ENCODE measurements at places on chromosomes 6 and 20.
A peak's percentile ranks its signal among the peaks of the same experiment; 100 is the strongest.

DNA sequence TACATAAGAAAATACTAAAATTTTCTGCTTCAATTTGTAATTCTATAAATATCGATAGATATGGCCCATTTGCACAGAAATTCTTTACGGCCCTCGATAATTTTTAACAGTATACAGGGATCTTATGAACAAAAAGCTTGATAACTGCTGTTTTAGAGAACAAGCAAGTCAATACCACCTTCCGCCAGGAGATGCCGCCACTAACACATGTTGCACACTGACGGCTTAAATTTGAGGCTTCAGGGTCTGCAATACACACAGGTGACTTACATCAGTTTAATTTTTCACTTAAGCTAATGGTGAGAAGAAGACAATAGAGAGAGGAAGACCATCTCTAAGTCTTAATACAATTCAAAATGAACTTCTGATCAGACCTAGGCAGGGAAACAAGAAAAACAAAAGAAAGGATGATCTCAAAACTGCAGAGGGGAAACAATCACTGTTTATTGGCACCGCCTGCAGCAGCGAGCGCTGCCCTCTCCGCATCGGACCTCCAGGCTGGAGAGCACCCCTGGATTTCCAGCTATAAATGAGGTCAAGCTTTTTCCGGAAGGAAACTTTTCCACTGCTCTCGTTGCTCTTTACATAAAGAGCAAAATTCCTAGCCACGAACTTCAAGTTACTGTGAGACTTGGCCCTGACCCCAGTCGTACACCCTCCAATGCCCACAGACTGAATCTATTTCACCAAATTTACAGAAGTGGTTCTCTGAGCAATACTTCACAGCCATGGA lies 53.9 kb downstream of the OTOR start:
- peak; percentile 33 for DNase-seq

DNA sequence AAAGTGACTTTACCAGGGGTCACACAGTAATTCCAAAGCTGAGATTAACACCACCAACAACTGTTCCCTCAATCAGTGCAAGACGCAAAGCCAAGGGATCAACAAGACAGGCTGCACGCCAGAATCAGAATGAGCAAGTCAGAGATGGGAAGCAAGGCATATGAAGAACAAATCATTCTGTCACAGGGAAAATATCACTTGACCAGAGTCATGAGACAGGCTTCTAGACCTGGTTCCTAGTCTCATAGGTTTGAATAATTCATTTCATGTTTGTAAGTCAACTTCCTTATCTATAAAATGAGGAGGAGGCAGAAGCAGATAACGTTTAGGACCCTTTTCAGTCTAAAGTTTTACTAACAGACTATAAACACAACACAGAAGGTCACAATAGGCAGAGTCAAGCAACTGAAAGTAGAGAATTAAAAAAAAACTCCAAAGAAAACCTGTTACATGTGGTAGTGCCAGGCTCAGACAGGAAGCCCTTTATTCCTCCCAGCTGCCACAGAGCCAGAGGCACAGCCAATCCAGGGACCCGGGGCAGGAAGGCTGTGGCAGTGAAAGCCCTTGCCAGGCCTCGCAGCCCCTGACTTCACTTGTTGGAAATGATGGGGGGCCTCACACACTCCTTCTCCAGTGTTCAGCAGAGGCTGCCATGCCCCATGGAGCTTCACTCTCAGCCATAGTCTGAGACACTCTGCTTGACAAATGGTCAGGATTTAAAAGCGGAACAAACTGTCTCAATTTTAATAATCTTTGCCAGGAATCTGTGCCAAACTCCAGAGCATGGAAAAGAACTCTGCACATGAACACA lies 29.2 kb upstream of the DST start:
- DNase-seq: no peak

- DNase-seq: no peak
These were observed 39.2 kb downstream of the MYLIP start for GRCh38 chr6:16168121-16168520.

DNA sequence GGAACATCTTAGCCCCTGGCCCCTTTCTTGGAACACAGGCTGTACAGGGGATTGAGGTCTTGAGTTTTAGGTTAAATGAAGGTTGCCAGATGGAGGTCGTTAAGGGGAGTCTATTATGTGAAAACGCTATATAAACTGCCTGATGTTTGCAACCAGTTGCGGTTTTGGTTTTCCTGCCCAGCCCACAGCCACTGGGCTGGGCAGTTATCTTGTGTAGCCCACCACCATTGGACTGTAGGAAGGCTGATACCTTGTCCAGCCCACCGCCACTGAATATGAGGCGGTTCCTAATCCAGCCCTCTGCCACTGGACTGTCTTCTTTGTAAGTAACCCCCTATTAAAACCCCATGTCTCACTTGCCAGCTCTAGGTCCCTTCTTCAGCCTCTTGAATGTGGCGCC lies 42.3 kb upstream of the COL21A1 start:
- no peak for DNase-seq

DNA sequence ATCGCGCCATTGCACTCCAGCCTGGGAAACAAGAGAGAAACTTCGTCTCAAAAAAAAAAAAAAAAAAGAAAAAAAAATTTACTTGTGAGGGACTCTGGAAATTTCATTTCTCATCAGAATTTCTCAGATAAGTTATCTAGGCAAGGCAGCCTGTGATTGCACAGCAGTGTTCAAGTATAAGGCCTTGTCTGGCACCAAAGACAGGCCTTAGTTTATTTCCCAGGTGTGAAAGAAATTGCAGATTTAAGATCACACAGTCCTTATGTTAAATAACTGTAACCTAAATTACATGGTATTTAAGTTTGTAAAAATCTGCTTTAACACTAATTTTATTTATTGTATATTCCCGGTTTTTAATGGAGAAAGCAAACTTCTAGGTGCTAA lies 34.8 kb downstream of the HFE start:
- no peak for DNase-seq

- no peak for DNase-seq
These were observed 215.4 kb upstream of the DEFB112 start for GRCh38 chr6:50264995-50265571.

- DNase-seq: no peak
These were observed 23.3 kb downstream of the RBL1 start for GRCh38 chr20:37072293-37073196.

DNA sequence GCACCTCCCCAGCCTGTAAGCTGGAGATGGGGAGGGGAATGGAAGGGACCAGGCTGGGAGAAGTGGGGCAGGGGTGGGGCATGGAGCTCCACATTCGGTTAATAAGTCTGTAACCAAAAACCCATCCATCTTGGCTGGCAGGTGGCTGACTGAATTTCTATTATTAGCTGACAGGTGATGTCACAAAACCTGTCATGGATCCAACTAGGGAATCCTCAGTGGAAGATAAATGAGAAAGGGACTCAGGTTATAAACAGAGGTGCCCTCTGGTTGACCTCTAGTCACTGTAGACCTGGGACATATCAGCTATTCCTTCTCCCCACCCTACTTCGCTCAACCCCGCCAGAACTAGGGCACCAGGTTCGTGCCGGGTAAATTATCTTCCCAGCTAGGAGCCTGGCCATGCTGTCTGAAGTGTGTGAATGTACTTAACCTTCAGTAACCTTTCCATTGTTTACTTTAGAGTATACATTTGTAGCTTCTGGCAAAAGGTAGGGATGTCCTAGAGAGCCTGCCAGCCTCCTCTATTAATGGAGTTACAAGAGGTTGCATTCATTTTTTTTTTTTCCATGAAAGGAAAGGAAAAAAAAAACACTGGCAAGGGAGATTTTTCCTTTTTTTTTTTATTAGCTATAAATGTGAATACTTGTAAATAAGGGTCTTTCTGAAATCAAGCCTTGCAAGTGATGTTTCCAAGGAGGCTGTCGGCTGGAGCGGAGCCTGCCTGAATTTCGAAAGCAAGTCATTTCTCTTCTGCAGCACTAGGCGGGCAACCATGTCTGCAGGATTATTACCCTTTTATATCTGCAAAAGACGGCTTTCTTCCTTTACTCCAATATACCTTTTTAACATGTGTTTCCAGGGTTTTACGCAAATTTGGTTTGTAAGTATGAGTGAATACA lies 135.9 kb downstream of the TMEM242 start:
- DNase-seq: no peak

- DNase-seq: no peak
These were observed 74.8 kb upstream of the MBOAT1 start for GRCh38 chr6:20286968-20287565.

Measured in activated CD4-positive, alpha-beta T cell treated with anti-CD3 and anti-CD28 coated beads for 24 hours (primary cell).